Activated CD8-positive, alpha-beta memory T cell treated with anti-CD3 and anti-CD28 coated beads for 1 hour (primary cell): ENCODE measurements at places on chromosomes 3 and 15.

GRCh38 chr3:149212386-149212785 is 9.2 kb downstream of the CP start:
- no peak for DNase-seq

DNA sequence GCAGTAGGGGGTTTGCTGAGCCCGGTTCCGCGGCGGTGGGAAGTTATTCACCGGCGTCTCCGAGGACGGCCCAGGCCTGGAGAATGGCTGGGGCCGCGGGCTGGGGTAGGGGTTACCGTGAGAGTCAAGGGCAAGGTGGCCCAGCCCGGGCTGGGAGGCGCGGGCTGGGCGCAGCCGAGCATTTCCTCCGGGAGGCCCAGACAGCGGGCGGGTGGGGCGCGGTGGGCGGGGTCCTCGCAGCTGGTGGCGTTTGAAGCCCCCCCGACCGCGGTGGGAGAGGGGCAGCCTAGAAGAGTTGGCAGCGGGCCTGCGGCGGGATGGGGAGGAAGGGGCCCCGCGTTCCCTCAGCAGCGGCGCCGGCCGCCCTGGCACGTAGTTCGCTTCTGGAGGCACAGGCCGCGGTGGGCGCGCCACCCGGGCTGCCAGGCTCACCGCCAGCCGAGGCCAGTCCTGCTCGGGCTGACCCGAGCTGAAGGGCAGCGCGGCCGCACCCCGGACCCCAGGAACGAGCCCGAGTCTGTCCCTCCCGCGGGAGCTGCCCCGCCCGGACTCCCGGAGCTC is 960 bp upstream of the KLF13 start:
- DNase-seq: peak; percentile 51

- DNase-seq: no peak
These were observed 87.5 kb upstream of the FAM3D start for GRCh38 chr3:58754074-58754473.

DNA sequence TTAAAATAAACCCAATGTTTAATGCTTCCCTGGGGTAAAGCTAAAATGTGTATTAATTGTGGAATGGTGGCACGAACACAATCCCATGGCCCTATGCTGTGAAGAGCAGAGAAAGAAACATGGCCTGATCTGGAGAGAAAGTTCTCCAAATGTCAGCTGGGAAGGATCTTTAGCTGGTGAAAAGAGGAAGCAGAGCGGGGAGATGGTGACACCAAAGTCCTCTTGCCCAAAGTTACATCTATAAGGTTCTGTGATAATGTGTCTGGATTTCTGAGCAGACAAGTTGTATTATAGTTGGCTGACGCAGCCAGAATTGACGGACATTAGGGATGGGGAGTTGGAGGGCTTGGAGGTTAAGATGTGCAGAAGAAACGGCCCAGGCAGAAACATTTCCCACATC is 196.2 kb downstream of the CHST2 start:
- DNase-seq: no peak

GRCh38 chr15:78162038-78162437 is 12.9 kb downstream of the IDH3A start:
- DNase-seq: peak; percentile 32

GRCh38 chr15:59178151-59178695 is 28.4 kb upstream of the LDHAL6B start:
- DNase-seq: no peak

GRCh38 chr3:101167376-101167775 is 153.0 kb downstream of the IMPG2 start:
- DNase-seq: no peak

DNA sequence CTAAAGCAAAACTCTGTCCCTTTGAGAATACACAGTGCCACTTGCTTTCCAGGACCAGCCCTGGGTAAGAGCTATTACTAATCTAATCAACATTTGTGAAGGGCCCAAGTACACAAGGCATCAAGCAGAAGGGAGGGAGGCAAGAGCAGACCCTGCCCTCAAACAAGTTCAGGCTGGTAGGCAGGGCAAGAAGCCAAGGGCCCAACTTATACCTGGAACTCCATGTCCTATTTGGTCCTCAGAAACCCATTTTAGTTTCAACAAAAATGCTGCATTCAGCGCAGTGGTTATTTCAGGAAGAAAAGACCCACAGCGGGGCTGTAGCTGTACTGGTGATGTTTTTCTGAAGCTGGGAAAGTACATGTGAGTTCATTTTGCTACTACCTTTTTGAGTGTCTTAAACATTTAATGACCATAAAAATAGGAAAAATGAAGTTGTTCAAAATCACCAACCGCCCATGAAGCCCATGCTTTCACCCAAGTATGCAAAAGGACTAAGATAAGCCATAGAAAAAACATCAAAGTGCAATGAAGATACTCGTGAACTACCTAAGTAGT is 2.8 kb downstream of the RPS17 start:
- DNase-seq: no peak

- DNase-seq: no peak
These were observed 142.9 kb downstream of the CADPS start for GRCh38 chr3:62732183-62732904.

DNA sequence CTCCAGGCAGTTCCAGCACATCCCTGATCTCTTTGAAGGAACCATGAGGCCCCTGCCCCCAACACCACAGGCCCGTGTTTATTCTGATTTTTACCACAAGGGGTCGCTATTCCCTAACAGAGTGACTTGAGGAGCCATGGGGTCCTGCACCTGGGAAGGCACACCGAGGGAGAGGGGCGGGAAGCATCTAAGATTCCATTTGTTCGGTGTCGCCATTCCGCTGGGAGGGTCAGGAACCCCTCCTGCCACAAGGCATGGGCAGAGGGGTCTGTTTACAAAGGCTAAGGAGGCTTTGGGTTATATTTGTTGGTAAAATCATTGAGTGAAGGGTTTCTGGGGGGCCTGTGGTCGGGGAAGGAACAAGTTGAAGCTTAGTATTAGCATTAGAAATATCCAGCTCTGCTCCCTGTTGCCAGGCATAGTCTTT is 77.1 kb downstream of the WDR76 start:
- DNase-seq: peak; percentile 3

GRCh38 chr3:138051947-138052802 is 42.2 kb downstream of the CLDN18 start:
- no peak for DNase-seq

GRCh38 chr15:36959746-36960145 is 140.6 kb downstream of the MEIS2 start:
- DNase-seq: no peak

DNA sequence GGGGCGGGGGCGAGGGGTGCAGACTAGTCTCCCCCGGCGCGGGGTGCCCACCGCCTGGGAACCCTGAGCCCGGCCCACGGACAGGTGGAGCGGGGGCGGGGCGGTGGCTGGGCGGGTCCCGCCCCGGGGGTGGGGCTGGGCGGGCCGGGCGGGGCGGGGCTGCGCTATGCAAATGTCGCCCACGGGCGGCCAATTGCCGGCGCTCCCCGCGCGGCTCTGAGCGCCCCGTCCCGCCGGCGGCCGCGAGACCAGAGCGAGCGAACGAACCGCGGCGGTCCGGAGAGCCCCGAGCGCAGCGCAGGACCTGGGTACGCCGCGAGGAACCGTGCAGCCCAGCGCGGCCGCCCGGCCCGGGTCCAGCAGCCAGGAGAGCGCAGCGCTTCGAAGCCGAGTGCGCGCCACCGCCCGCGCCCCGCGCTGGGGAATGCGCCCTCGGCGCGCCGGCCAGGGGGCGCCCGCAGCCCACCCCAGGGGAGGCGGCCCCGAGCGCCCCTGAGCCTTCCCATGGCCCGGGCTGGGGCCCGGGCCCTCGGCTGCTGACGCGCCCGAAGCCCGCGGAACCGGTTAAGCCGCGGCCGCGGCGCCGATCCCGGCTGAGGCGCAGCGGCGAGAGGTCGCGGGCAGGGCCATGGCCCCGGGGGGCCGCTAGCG is at the start of gene SEMA3F:
TSS of gene SEMA3F (plus strand) at position 485 of the 651 bp plus-strand sequence. CDS start 4,299 bp downstream, outside the sequence.
- no peak for DNase-seq

DNA sequence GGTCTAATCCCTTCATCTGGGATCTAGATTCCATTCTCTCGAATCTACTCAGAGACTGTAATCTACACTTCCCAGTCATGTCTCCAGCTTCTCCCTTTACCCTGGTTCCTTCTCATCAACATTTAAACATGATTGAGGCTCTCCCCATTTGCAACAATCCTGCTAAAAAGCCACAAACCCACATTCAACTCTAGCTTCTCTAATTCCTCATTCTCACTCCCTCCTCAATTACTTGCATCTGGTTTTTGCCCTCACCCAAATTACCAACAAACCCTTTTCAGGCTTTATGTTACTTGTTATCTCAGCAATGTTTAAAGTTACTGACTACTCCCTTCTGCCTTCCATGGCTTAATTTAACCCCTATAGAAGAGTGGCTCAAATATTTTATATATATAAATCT is 11.5 kb downstream of the ETFA start:
- no peak for DNase-seq

- DNase-seq: no peak
These were observed 406.2 kb upstream of the RARB start for GRCh38 chr3:25021816-25022215.

GRCh38 chr3:159657176-159657575 is 331.5 kb upstream of the IL12A start:
- no peak for DNase-seq

DNA sequence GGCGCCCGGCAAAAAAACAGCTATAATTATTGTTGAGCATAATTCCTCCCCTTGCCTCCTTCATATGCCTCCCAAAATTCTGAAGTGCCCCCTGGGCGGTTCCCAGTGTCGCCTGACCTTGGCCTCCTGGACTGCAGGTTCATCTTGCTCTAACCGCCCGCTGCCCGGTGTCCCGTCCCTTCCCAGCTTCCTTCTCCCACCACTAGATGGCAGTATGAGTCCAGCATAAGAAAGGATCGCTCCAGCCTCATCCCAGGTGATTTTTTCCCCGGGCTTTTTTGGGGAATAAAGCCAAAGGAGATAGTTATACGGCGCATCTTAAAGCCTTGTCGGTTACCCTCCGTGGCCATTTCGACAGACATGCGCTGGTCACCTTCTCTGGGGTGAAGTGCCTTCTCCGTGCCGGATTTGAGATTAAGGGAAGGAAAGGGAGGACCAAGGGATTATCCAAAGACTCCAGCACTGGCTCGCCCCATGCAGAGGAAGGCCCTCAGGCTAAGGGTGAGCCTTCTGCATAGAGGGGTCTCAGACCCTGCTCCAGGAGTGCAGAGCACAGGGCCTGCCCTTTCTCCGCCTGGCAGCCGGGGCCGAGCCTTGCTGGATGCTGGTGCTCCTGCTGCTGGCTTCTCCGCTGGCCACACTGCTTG is 45.8 kb upstream of the TRA2B start:
- peak; percentile 10 for DNase-seq

- DNase-seq: no peak
These were observed 13.0 kb upstream of the SEC62 start for GRCh38 chr3:169953462-169954141.

GRCh38 chr3:45311953-45312801 is 76.2 kb upstream of the LARS2 start:
- no peak for DNase-seq

GRCh38 chr3:128784843-128785242 is 58.9 kb downstream of the RAB7A start:
- DNase-seq: no peak

DNA sequence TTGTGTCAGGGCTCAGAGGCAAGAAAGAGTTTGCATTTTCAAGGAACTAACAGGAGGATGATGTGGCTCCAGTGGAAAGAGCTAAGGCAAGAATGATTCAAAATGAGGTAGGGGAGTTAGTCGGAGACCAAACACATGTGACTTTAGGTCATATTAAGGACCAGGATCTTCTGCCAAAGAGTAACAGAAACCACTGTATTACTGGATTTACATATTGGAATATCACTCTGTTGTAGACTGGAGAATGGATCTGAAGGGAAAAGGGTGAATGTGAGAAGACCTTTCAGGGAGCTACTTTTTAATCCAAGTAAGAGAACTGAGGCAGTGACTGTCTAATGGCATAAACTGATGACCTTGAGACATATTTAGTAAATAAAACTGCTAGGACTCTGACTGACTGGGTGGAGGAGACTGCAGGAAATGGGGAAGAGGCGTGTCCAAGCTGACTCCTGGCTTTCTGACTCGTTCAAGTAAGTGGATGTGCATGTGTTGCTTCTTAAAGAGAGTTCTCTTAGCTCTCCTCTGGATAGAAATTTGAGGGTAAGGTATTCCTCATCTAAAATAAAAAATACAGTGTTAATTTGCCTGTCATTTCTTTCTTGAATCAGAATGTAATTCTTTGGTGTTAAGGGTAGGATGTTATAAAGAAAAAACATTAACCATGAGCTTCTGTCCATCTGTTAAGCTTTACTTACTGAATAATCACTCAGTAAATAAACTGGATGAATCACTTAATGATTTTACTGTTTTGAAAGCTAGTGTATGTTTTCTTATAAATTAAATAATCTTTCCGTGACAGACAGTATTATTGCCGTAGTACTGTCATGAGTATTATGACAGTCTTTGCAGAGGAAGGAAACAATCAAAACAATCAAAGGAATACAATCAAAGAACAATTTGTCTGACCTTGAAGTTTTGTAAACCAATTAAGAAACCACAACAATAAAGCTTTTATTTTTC is 58.3 kb upstream of the CFAP20DC start:
- no peak for DNase-seq

DNA sequence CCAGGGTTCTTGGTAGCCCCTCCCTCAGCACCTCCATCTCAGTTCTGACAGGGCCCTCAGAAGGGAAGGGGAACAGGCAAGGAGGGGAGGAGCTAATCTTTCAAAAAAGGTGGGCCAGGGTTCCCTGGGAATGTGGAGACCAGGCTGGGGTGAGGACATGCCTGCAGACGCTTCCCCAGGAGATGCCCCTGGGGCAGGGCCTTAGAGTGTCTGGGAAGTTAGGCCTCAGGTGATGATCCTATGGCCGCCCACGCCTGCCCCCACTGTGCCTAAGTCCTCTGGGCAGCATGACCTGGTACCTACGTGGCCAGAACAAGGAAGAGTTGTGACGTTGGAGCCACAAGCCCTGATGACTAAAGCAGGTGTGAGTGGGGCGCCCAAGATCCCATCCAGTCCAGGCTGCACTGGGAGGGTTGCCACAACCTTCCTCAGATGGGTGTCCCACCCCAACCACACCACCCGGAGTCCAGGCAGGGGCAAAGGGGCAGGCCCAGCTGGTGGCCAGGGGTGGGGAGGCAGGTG is 3.9 kb upstream of the SEMA3B start:
- no peak for DNase-seq

DNA sequence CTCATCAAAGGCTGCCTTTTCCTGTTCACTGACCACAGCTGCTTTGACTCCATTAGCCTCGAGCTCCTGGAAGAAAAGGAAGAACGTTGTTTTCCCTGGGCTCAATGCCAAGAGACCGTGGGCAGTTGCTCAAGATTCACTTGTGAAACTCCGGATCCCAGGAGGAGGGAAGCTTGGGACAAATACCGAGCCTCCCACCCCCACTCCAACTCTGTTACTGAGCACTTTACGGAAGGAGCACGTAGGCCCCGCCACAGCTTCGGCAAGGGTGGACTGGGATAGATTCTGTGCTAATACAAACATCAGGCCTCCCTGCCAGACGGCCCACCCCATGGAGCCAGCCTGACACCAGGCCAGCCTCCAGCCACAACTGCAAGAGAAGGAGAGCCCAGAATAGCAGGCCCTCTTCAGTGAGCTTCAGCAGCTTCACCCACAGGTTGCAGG is 10.8 kb upstream of the FANCD2 start:
- DNase-seq: no peak

DNA sequence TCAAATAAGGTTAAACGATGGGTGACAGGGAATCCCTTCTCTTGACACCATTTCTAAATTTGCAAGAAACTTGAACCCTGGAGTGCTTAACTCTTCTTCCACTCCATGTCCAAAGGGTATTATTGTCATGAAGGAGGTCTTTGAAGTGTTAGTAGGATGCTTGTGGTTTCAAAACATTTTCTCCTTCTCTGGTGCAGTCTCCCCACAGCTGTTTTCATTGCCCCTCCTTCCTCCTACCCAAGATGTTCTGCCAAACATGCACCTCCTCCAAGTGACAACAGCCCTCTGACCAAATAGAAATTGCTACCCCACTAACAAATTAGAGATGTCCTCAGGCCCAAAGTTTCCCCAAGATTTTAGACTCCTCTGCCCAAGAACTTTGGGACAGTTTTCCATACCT is 151.4 kb downstream of the POLR2M start:
- no peak for DNase-seq
